Central memory CD8-positive, alpha-beta T cell (primary cell): ENCODE measurements at places on chromosomes 2 and 18.

DNA sequence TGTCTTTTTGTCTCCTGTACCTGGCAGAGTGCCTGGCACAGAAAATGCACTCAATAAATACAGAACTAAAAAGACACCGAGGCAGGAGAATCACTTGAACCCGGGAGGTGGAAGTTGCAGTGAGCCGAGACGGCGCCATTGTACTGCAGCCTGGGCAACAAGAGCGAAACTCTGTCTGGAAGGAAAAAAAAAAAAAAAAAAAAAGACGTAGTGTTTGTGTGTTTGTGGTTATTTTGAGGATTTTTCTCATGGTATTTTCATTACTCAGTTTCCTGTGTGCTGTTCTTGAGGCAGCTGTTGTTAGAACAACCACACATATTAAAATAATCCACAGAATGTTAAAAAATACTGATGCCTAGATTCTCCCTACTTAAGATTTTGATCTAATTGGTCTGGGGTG, 519.2 kb upstream of the SPHKAP start:
- no peak for DNase-seq

- DNase-seq, result no peak
Measured at GRCh38 chr18:38032516-38032915, 466.9 kb upstream of the CELF4 start.

- DNase-seq, result no peak
Measured at GRCh38 chr2:53114582-53114981, 653.0 kb upstream of the CHAC2 start.

GRCh38 chr18:23970161-23971096, 44.1 kb upstream of the TTC39C start:
- no peak for DNase-seq

DNA sequence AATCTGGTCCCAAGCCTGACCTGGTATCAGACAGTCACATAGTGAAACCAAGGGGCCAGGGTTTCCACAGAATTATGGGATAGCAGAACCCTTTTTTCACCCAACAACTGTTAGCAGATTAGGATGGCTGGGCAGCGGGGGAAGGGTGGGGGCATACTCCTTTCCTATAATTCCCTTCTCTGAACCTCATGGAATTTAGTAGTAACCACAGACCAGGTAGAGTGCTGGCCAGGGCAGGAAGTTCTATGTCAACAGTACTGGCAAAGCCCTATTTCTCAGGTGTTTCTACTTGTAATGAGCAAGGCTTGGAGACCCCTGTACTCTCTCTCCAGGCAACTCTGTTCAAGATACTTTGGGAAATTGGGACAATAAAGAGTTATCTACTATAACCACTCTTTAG, 174.6 kb downstream of the THADA start:
- DNase-seq, result no peak

GRCh38 chr18:3092727-3093126, 79.8 kb upstream of the LPIN2 start:
- no peak for DNase-seq

- DNase-seq, result no peak
Measured at GRCh38 chr2:5782103-5782502, 89.9 kb downstream of the SOX11 start.

DNA sequence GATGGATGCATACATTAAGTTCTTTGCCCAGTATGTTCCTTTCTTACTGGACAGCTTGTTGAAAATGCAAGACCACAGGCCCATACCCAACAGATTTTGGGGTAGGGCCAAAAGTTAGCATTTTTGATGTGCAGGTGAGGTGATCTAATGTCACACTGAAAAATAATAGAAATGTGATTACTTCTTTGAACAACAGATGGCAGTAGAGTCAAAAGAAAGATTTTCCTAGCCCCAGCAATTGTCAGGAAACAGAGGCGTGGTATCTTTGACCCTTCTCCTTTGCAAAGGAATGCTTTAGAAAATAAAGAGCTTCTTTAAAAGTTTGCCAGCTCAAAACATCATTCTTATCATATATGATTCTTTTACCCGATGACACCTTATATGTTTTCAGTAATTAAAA, 343.6 kb upstream of the SYT4 start:
- no peak for DNase-seq

DNA sequence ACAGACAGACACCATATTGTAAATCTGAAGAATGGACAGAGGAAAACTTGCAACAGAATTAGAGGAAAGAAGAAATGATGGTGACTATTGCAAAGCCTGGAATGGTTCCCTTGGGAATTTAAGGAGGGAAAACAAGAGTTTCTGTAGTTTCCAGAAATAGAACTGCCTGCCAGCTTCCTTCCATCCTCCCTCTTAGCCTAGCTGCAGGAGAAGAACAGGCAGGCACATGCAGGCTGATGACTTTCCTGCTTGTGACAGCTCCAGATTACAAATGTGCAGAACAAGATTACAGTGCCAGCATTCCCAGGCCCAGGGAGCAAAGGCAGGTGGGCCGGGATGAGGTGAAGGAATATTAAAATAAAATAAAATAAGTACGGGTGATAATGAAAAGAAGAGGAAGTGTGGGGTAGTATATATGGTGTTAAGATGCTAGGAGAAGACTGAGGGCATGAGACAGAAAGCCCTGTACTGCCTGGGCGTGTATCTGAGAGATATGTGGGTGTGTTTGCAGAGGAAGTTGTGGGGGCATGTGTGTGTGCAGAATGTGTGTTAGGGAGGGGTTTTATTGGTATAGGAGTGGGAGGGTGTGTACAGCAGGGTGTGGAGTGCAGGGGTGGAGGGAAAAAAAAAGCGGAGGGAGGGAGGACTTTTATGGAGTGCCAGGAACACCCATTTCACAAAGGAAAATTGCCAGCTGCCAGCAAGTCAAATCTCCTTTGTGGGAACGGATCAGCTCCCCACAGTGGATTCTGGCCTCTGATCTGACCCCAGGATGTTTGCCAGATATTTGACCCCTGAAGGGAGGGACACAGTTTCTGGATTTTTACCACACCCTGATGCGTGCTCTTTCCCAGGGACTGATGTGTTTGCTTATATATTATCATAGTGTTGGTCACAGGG, 43.9 kb upstream of the NEMP2 start:
- no peak for DNase-seq

GRCh38 chr2:238287737-238288649, at the start of gene PER2:
Gene PER2 (minus strand): TSS chr2:238288610. CDS start chr2:238277936, 10,674 bp downstream.
- peak; percentile 28 for DNase-seq

DNA sequence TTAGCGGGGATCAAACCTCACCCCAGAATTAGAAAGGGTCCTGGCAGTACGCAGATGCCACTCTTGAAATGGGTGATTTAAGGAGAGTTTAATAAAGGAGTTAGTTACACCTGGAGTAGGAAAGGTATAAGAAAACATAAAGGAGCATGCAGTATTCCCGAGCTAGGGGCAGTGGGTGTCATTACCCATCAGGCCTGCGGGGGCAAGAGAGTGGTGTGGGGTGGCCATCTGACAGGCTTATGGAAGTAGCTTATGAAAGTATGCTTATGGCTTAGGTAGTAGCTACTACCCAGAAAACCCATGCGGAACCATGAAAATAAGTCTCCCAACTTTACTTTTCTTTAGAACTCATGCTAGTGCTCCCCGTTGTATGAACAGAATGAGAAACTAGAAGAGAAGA, 568.9 kb upstream of the ACVR2A start:
- DNase-seq, result no peak

- no peak for DNase-seq
Measured at GRCh38 chr2:71927757-71928715, 219.6 kb downstream of the CYP26B1 start.

- DNase-seq, result no peak
Measured at GRCh38 chr2:24863641-24864040, 56.4 kb downstream of the ADCY3 start.

GRCh38 chr2:111032721-111033429, 87.8 kb upstream of the BCL2L11 start:
- DNase-seq, result no peak

DNA sequence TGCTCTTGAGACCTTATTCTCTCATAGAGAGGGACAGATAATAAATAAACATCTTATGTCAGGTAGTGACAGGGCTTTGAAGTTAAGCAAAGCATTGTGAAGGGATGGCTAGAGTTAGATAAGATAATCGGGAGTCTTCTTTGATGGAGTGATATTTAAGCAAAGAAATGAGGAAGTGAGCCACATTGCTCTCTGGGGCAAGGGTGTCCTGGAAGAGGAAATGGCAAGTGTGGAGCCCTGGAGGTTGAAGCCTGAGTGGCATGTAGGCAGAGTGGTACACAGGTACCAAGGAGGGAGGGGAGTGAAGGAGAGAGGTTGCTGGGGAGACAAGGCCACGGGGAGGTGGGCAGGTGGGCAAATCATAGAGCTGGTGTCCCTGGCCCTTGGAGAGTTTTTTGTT, 110.2 kb downstream of the CTAGE1 start:
- no peak for DNase-seq

GRCh38 chr2:229591611-229592010, 122.7 kb downstream of the DNER start:
- DNase-seq, result no peak

GRCh38 chr18:32362484-32362883, 108.2 kb downstream of the GAREM1 start:
- DNase-seq, result no peak

DNA sequence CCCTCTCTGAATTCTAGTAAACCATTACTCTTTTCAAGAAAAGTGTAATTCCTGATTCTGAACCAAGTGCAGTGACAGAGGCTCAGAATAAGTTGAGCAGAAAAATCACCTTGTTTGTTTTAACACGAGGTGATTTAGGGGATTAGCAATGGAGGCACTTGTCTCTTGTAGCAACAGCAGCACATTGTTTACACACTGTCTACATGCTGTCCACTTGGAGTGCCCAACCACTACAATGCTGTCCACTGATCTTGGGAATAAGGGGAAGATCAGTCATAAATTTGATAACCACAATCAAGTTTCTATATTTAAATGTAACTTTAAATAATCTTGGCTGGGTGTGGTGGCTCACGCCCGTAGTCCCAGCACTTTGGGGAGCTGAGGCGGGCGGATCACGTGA, 13.9 kb upstream of the RMND5A start:
- no peak for DNase-seq

DNA sequence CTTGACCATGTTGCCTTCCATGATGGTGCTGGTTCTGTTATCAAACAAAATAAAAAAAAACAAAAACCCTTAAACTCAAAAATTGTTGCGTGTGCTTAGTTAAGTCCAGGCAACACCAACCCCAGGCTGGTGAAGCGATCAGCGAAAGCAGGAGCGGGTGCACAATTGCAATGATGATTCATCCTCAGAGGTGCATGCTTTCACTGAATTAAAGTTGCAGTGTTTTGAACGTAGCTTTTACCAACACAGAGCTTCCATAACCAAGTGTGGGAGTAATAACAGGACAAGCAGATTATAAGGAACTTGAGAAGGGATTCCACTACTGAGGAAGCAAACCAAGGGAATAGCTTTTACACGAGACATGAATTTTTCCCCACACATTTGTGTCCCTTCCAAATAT, 39.7 kb upstream of the RAPH1 start:
- DNase-seq, result no peak

GRCh38 chr2:99545604-99546003, 55.8 kb upstream of the REV1 start:
- no peak for DNase-seq

- DNase-seq, result peak; percentile 82
Measured at GRCh38 chr2:233854241-233854981, at the start of gene HJURP. Gene HJURP (minus strand): TSS chr2:233854535. CDS start chr2:233854500, 35 bp downstream.

- DNase-seq, result no peak
Measured at GRCh38 chr18:26575865-26576217, 27.5 kb upstream of the KCTD1 start.

GRCh38 chr2:241505781-241506201, 2.6 kb downstream of the STK25 start:
- DNase-seq, result no peak

DNA sequence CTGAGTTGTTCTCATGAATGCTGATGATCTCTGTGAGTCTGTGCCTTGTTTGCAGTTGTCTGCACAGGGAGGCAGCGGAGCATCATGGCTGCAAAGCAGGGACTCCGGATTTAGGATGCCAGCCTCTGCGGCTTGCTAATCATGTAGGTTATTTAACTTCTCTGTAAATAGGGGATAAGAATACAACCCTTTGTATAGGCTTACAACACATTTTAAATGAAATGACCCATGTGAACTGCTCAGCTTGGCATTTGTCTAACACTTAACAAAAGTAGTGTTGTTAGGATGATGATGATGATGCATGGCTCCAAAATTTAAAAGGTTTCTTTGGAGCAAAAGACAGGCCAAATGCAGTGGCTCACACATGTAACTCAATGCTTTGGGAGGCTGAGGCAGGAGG, 19.4 kb downstream of the DYTN start:
- no peak for DNase-seq

- DNase-seq, result no peak
Measured at GRCh38 chr2:44970846-44971450, 29.4 kb downstream of the SIX3 start.

DNA sequence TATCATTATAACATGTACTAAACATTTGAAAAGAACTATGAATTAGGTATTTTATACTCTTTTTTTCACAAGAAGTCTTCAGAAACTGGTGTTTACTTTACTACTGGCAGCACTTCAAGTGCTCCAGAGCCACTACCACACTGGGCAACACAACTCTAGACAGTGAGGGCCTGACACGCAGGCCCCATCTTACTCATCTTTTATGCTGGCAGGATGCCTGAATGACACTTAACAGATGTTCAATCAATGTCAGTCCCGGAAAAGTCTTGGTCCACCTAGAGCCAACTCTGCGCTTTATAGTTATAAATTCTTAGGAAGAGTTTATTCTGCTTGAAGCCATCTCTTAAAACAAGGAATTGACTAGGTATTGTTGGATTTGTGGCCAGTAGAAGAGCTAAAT, 8.7 kb upstream of the WIPF1 start:
- no peak for DNase-seq

GRCh38 chr2:11456251-11456650, 9.7 kb downstream of the E2F6 start:
- no peak for DNase-seq

- no peak for DNase-seq
Measured at GRCh38 chr2:96898641-96899412, 28.9 kb upstream of the SEMA4C start.
